ENCODE measurements at places on chromosomes 5 and 9. TPM values are rescaled to one million over a fixed set of nuclear protein-coding genes. Genes with fewer than 3 reads are reported as not detected.

Gene KCNMB1
- not detected for total RNA-seq

GRCh38 chr5:60843936-60844905 is at the start of gene ELOVL7:
Gene ELOVL7, minus strand, starts transcription at chr5:60844269. Its CDS starts 56,872 bp downstream, at chr5:60787397.
- H3K27me3 ChIP-seq: peaks cover 67% of the 10 kb centered on the region
- peak within 1 kb of the TSS; percentile 81 for H3K4me3 ChIP-seq
- peaks cover 11% of the 10 kb centered on the region for H3K4me1 ChIP-seq
- H3K27ac ChIP-seq: no peak within 1 kb of the TSS
- peak; percentile 77 for DNase-seq

Gene FAM200C
- total RNA-seq: 0.48 TPM

- H3K27ac ChIP-seq: no peak overlapping the region
- peak overlapping the region; percentile 7 for H3K4me3 ChIP-seq
- peaks cover 11% of the 10 kb centered on the region for H3K4me1 ChIP-seq
- DNase-seq: no peak
- peaks cover 15% of the 10 kb centered on the region for H3K27me3 ChIP-seq
These were observed 12.6 kb downstream of the NR2F1 start for GRCh38 chr5:93595420-93596147.

DNA sequence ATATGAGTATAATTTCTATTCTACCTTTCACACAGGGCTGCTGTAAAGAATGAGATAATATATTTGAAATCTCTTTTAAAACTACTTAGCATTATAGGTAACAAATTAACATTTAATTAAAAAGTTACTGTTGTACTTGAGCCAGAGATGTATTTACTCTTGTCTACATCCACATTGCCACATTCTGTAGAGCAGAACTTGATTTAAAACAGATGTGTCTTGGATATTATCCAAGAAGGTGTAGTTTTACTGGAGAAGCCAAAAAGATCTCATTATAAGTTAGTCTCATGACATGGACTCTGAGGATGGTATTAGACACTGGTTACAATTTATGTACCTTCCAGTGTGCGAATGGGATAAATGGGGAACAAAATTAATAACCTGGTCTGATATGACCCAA is 293.1 kb upstream of the CCNH start:
- H3K27me3 ChIP-seq: peaks cover 3% of the 10 kb centered on the region
- H3K4me3 ChIP-seq: no peak overlapping the region
- no peak for DNase-seq
- no peak overlapping the region for H3K27ac ChIP-seq
- H3K36me3 ChIP-seq: no peaks in the 10 kb centered on the region

GRCh38 chr5:143201589-143201988 is 201.9 kb downstream of the NR3C1 start:
- no peak for DNase-seq
- H3K4me3 ChIP-seq: no peak overlapping the region
- H3K4me1 ChIP-seq: peaks cover 10% of the 10 kb centered on the region
- H3K27me3 ChIP-seq: no peaks in the 10 kb centered on the region
- H3K27ac ChIP-seq: no peak overlapping the region
- peaks cover 30% of the 10 kb centered on the region for H3K36me3 ChIP-seq

Gene PBX3
- 14.6 TPM for total RNA-seq

Measured in activated naive CD8-positive, alpha-beta T cell treated with anti-CD3 and anti-CD28 coated beads for 36 hours (primary cell).